ENCODE measurements at places on chromosomes 2 and 18.

GRCh38 chr18:61001138-61001537, 332.1 kb upstream of the CDH20 start:
- peak; percentile 77 for DNase-seq

DNA sequence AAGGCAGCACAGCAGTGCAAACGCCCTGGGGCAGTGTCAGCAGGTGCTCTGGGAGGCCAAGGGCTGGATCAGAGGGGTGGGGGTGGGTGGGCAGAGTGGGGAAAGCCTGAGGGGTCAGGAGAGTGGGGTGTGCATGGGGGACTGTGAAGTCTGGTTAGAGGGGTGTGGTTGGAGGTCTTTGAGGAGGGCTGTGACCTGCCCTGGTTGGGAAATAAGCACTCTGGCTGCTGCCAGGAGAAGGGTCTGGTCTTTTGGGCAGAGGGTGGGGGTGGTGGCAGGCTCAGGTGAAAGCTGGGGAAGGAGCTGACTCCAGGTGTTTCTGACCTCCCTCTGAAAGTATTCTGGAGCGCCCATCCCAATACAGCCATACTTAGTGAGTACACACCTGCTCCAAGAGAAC, 4.2 kb downstream of the ALPI start:
- DNase-seq = no peak

GRCh38 chr2:138112536-138112935, 148.3 kb downstream of the HNMT start:
- DNase-seq = no peak

DNA sequence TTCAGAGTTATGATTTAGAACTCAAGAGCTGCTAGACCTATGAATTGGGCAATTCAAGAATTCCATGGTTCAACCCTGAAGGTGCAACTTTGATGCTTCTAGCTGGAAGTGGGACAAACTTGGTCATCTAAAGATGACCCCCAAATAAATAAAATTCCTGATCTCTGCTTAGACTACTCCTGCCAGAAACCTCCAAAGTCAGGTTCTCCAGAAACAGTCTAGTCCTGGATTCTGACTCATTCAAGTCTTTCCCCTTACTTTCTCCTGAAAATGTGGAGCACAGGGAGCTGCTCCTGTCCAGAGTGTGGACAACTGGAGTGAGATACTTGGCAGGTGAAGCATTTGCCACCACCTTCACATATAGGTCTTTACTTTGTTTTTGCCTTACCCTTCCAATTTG, 557.7 kb upstream of the TNP1 start:
- DNase-seq = no peak

GRCh38 chr2:22885245-22885644, 499.7 kb upstream of the KLHL29 start:
- DNase-seq = no peak

- DNase-seq = no peak
Observed at GRCh38 chr2:229230256-229230655, 40.8 kb downstream of the PID1 start.

GRCh38 chr2:221571551-221572218, 419 bp downstream of the EPHA4 start:
- DNase-seq = peak; percentile 17

DNA sequence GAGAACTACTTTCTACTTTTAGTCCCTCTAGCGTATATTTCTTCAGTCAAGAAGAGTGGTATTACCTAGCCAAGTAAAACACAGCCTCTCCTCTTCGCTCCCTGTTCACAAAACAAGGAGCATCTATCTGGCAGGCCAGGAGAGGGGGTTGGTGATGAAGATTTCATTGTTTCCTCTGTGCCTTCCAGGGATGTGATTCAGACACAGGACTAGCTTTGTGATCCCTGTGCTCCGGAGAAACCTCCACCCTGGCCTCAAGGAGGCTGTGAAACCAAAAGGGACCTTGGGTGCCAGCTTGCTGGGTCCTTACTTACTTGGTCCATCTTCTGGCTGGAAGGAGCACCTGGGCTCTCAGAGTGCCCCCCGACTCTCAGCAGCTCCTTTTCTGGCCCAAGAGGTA, 5.7 kb downstream of the RHOB start:
- peak; percentile 28 for DNase-seq

DNA sequence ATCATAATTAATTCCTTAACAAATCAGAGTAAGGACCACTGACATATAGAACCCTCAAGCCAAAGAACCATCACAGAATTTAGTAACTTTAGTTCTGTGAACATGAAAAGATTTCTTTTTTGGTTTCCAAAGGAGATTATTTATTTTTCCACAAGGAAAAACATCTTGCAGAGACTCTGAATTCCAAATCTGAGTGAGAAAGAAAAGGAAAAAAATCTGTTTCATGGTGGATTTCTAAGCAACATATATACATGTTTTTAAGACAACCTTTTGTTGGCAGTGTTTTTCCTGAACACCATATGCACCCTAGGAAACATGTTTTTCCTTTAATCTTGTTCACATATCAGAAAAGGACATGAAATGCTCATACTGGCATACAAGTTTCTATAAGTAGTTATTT, 149.8 kb downstream of the AGPS start:
- no peak for DNase-seq

DNA sequence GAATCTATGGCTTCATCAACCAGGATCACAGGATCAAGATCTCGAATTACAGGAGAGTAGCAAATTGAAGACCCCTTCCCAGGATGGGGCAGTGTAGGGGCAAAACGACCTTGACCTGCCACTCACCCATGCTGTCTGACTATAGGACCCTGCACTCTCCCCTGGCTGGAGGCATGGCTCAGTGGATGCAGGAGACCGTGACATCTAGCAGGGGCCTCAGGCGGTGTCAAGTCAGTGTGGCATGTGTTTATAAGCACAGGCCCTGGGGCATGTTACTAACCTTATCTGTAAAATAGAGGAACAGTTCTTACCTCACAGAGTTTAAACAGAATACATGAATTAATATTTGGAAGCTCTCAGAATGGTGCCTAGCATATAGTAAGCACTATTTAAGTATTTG, 3.5 kb downstream of the HAAO start:
- DNase-seq = no peak

DNA sequence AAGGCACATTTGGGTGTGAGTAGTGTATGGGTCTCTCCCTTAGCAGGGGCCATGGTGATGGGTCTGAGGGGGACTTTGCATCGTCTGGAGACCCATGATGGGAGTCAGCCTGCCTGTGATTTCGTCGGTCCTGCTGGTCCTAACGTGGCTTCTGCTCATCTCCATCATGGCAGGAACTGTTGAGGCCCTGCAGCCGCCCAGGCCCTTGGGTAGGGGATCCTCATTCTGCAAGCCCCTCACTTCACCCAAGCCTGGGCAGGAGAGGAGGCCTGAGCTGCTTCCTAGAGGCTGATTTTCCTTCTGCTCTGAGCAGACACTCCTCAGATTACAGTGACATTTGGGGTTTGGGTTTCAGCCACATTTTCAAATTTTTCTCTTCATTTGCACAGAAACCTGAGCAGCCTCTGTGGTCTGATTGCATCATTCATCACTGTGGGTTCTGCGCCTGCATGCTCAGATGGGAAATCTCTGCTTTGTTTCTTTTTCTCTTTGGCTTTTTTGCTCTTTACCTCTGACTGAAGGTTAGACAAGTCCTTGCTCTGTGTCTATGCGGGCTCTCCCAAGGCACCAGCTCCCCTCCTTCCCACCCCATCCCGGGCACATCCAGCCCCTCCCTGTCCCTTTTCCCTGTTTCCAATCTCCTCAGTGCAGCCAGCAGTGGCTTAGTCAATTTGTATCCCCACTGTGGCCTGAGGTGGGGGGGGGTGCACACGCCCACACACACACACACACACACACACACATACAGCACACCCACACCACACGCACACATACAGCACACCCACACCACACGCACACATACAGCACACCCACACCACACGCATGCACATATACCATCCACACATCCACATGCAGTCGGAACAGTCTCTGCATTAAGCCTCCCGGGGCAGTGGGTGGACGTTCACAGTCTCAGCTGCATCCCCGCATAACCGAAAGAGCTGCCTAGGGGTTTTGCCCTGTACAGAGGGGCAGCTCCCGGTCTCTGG, 305.4 kb upstream of the HS6ST1 start:
- DNase-seq = peak; percentile 39

GRCh38 chr2:199862788-199863187, 11.8 kb upstream of the FTCDNL1 start:
- DNase-seq = peak; percentile 7

GRCh38 chr2:232556426-232556825, 5.9 kb downstream of the EIF4E2 start:
- no peak for DNase-seq

DNA sequence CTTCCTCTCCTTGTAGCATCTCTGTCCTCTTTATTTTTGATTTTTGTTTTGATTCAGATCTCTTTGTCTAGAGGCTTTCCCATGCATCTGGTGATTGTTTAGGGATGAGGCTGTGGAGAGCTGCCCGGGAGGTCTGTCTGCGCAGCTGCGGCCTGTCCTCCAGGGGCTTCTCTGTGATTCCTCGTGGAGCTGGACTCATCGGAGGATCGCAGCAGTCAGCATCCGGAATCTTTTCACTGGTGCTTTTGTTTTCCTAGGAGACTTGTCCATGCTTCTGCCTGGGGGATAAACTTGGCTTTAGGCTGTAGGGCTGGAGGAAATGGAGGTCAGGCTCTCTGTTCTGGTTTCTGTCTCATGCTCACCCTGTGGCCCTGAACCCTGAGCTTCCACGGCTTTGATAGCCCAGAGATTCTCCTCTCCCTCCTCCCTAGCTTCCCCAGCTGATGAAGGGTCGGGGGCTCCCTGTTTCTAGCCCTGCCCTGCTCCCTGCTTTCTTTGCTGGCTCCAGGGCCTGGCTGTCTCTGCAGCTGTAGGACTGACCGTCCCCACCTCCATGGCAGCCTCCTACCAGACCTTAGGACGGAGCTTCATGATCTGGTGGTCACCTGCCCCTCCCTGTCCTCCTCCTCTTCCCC, 35.5 kb downstream of the ZNF532 start:
- DNase-seq = no peak

GRCh38 chr2:33634261-33634910, 35.3 kb upstream of the FAM98A start:
- DNase-seq = no peak

DNA sequence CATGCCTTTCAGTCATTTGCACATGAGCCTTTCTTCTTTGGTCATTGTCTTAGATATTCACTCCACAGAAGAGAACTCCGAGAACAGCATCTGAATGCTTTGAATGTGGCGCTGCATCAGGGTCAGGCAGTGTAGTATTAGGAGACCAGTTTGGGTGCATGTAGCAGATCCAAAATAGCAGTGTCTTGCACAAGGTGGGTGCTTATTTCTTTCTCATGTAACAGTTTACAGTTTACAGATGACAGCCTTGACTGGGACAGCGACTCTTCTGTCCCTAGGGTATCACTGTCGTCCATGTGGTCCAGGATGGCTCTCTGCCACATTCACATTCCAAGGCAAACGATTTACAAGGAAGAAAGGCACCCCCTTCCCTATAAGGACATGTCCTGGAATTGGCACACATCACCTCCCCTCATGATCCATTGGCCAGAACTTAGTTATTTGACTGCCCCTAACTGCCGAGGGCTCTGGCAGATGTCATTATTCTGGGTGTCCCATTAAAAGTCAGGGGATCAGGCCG, 101.0 kb downstream of the STPG4 start:
- no peak for DNase-seq

GRCh38 chr2:217379807-217380206, 519.9 kb upstream of the TNP1 start:
- no peak for DNase-seq

- DNase-seq = no peak
Observed at GRCh38 chr18:12257996-12258718, 4.0 kb downstream of the CIDEA start.

DNA sequence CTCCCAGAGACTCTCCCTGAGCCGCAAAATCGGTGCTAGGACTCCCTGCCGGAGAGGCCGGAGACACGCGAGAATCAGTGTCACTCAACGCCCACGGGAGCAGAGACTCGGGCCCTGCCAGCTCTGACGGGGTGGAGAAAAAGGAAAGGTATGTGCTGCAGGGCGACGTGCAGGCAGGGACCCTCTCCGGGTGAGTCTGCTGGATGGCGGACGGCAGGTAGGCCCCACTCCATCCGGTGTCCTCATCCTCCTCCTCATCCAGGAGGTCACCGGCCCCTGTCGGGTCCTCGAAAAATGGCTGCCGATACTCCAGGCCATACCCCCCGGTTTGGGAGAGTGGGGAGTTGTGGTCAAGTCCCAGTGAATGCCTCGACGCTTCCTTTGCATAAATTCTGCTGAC, 110.7 kb downstream of the PMAIP1 start:
- DNase-seq = no peak

- DNase-seq = no peak
Observed at GRCh38 chr2:367246-367645, 79.4 kb upstream of the ALKAL2 start.
